ENCODE measurements at places on chromosomes 2 and 18. TPM values are rescaled to one million over a fixed set of nuclear protein-coding genes. Genes with fewer than 3 reads are reported as not detected.

APLF gene
- 5.8 TPM for total RNA-seq

LRP1B gene
- 32.3 TPM for total RNA-seq

ANKRD30BL gene
- 15.3 TPM for total RNA-seq

PNKD gene
- total RNA-seq = 72.7 TPM

PROKR1 gene
- total RNA-seq = 2.2 TPM

DSC2 gene
- total RNA-seq = 24.8 TPM

CYTIP gene
- 5.9 TPM for total RNA-seq

ST8SIA5 gene
- total RNA-seq = 3.3 TPM

COX7A2L gene
- 136 TPM for total RNA-seq

ARHGEF4 gene
- 61.6 TPM for total RNA-seq

SLC38A11 gene
- 3.1 TPM for total RNA-seq

FAM210A gene
- 32.6 TPM for total RNA-seq

TEX44 gene
- not detected for total RNA-seq

LIPG gene
- 3.6 TPM for total RNA-seq

MC2R gene
- not detected for total RNA-seq

SLC5A7 gene
- 3.7 TPM for total RNA-seq

GKN1 gene
- total RNA-seq = not detected

TEX51 gene
- total RNA-seq = not detected

BOK gene
- total RNA-seq = 26.4 TPM

AQP12A gene
- not detected for total RNA-seq

KCMF1 gene
- total RNA-seq = 57.2 TPM

IL1A gene
- total RNA-seq = 0.55 TPM

SH3RF3 gene
- total RNA-seq = 5.2 TPM

ORMDL1 gene
- 93.1 TPM for total RNA-seq

RPRM gene
- total RNA-seq = 15.1 TPM

HOXD10 gene
- total RNA-seq = not detected

CDH2 gene
- 110 TPM for total RNA-seq

PPP4R1 gene
- 105 TPM for total RNA-seq

GALNT3 gene
- 6.7 TPM for total RNA-seq

PROC gene
- 0.99 TPM for total RNA-seq

RAMP1 gene
- total RNA-seq = 115 TPM

SLC30A3 gene
- 2.9 TPM for total RNA-seq

RAB17 gene
- total RNA-seq = 1.1 TPM

DSG4 gene
- not detected for total RNA-seq

CD8A gene
- total RNA-seq = 1.4 TPM

TMEM198 gene
- 4.7 TPM for total RNA-seq

FOXI3 gene
- total RNA-seq = 0.10 TPM

UGT1A5 gene
- total RNA-seq = not detected

CUL3 gene
- 92.7 TPM for total RNA-seq

NPAS2 gene
- 6.4 TPM for total RNA-seq

DSG1 gene
- total RNA-seq = 0.20 TPM

CIB4 gene
- total RNA-seq = 0.50 TPM

All from spinal cord (tissue), 10 donors.